ENCODE measurements at places on chromosomes 7 and 10. TPM values are rescaled to one million over a fixed set of nuclear protein-coding genes. Genes with fewer than 3 reads are reported as not detected.

DNA sequence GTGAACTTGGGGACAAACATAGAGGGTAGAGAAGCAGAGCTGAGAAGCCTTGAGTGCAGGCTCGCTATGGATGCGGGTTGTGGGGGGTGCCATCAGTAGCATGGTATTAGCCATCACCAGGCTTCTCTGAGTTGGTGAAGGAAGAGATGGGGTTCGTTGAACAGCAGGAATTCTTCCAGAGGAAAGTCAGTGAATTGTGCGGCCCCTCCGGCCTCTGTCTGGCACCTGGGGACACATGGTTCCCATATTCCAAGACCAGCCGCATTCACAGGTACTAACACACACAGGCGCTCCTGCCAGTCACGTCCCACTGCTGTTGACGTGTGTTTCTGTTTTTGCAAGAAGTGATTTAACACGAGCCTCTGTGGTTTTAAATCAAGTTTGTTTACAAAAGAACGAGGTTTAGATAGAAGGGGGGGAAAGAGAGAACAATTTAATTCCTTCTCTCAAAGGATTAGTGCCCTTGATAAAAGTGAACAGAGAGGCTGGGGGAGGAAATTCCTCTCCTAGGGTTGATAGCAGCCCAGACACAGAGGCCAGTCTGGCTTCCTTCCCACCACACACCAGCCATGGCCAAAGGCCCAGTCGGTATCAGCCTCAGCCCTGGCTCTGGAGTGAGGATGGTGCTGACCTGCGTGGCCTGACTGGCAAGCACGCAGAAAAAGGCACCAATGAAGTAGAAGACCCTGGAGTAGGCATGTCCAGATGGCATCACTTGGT lies 252.6 kb upstream of the IGFBP3 start:
- DNase-seq = no peak

GRCh38 chr10:118495499-118495898 lies 99.9 kb downstream of the PRLHR start:
- no peak for DNase-seq

GRCh38 chr10:57018452-57018851 lies 657.4 kb upstream of the ZWINT start:
- no peak for DNase-seq

DNA sequence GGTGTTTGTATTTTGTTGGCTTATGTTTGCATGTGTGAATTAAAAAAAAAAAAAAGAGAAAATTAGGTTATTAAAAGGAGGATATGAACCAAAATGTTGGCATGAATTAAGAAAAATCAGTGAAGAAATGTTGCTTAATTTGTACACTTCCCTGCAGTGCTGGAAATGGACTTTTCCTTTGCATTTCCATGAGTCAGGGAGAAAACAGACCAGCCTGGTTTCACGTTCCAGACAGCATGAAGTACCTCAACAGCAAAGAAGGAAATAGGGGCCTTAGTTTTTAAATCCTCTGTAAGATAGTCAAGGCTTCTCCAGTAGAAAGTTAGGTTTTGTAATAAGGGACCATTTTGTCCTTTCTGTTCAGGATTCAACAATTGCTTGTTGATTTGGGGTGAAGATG lies 159.7 kb downstream of the CELF2 start:
- no peak for DNase-seq

DNA sequence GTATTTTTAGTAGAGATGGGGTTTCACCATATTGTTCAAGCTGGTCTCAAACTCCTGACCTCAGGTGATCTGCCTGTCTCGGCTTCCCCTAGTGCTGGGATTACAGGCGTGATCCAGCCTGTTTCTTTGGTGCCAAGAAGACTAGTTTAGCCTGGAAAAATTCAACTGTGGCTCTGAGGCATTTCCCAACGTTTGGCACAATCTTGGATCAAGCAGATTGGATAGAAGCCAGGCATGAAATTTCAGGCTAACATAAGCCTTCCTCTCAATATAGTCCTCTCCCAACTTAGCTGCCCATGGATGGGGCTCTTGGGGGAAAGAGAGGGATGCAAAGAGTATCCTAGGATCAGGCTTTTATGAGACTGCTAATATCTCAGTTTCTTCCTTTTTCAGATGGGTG lies 53.8 kb downstream of the APBB1IP start:
- no peak for DNase-seq

DNA sequence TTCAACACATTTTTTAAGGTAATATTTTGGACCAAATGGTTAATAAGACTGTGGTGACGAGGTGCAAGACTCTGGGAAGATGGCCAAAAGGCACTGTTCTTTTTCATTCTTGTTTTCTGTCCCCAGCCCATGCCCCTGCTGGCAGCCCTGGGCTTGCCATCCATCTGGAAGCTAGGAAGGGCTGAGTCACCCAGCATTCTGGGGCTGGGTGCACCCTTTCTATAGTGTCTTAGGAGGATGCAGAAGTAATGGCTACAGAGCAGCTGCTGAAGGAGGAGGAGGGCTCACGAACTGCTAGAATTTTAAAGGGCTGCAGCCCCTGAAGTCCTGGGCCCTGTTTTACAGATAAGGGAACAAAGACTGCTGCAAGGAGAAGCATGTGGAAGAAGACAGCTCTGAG lies 42.8 kb upstream of the ZNF32 start:
- no peak for DNase-seq

DNA sequence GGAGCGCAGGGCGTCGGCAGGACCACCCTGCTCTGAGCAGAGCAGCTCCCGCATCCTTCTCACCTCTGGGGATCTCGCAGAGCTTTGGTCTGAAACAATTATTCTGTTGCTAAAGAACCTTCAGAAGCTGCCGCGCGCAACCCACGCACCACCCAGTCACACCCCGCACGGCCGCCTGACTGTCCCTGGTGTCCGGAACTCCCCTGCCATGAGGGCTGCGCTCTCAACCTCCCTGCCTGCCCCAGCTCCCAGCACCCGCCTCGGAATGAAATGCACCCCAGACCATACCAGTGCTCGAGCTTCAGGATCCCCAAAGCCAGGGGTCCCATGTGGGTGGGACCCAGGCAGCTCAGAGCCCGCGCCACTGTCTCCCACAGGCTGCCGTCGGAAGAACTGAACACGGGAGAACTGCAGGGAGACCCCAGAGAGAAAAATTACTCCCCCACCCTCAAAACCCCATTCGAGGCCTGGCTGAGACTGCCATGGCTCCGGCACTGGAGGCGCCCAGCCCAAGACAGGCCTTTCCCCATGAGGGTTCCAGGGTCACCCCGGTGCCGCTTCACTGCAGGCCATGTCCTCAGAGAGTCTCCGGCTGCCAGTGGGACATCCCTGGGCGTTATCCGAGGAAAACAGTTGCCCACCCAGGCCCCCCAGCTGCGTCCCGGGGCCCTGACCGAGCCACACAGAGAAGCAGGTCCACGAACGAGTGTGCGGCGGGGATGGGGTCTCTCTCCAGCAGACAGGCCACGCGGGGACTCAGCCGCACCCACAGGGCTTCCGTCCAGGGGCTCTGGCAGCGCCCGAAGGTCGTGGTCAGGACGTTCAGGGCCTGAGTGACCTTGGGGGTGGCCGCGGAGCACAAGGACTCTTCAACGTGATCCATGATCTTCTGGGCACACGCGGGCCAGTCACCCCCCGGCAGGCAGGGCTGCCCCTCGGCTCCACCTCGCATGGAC lies 12.1 kb downstream of the BRAT1 start:
- no peak for DNase-seq

- DNase-seq = no peak
Observed at GRCh38 chr7:110454713-110455112, 636.2 kb upstream of the LRRN3 start.

DNA sequence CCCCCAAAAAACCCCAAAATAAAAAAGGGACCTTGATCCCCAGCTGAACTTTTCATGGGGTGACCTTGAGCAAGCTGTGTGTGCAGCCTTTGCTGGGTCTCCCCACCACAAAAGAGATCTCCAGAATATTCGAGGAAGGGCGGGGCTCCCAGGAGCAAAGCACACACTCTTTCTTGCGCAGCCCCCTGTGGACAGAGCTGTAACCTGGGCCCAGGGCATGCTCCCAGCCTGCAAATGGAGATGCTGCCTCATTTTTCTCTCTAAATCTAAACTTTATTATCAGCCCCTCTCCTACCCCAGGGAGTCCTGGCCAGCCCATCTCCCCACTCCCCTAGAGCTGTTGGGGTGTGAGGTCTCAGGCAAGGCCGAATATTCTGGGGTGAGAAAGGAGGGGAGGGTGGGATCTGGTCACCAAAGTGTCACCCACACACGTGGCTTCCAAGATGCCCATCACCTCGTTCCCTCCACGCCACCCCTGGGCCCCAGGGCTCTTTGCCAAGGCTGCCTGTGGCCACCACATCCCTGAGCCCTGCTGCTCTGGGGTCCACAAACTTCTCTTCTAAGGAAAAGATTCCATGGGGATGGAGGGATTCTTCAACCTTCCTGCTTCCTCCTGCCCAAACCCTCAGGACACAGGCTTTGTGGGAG lies 1.7 kb upstream of the CALML3 start:
- DNase-seq = no peak

DNA sequence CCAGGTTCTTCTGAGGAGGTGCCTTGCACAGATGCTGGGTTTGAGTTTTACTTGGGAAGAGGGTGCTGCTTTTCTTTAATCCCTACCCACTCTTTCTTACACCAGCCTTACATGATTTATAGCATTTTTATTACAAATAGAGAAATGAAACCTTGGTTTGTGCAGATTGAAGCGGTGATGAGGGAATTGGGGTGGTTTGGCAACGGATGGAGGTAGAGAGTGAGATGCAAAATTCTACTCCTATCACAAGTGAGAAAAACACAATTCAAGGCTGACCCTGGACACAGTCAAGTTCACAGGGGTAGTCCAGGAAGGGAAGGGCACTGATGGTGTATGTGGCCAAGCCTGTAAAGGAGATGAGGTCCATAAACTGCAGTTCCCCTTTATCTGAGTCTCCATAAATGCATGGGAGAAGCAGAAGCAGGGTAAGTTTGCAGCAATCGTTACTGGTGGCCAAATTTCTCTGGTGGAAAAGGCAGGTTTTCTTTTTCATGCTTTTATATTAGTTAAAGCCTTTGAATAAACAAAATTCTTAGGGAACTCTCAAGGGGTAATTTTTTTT lies 214.3 kb downstream of the JAZF1 start:
- DNase-seq = no peak

DNA sequence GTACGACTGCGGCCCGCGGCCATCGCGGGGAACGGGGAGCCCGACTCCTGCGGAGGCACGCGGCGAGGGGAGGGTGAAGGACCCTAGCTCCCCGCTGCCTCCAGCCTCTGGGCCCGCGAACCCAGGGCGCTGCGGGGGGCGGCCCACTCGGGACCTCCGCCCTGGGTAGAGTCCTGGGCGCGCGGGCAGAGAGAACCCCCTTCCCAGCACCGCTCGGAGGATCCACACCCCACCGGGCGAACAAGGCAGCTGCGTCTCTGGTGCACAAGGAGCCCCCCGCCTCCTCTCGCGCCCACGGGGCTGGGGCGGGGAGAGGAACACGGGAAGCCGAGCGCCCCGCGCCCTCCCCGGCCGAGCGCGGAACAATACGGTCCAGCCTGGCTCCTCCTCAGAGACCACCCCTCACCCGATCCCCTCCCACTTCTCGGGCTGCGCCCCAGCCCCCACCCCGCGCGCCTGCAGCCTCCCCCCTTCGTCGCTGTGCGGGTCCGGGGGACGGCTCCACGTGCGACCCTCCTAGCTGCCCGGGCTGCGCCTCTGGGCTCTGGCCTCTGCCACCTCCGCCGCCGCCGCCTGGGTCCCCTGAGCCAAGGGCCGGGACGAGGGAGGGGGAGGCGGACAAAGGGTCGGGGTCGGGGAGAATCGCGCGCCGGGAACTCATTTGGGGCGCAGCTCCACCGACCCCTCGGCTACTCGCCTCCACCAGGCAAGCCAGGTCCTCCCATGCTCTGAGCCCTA lies at the start of gene WDR86:
TSS of gene WDR86 (minus strand) at position 372 of the 738 bp plus-strand sequence. CDS start 449 bp downstream, outside the sequence.
- DNase-seq = no peak

- no peak for DNase-seq
Observed at GRCh38 chr10:113389969-113390368, 162.9 kb upstream of the HABP2 start.

DNA sequence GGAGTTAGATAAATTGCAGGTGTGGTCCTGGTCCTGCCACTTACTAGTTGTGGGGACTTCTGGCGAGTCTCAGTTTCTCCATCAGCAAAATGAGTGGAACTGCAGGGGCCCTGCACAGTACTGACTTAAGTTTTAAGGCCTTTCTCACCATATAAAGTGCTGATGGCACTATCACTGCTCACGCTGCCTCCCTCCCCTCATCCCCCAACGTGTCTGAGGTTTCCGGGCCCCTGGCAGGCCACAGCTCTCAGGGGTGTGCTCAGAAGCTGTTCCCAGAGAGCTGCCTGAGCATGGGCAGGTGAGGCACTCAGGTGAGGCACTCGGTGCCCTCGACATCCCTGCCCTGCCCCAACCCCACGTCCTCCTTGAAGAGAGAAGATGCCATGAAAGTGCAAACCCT lies 74.2 kb downstream of the VOPP1 start:
- DNase-seq = no peak

DNA sequence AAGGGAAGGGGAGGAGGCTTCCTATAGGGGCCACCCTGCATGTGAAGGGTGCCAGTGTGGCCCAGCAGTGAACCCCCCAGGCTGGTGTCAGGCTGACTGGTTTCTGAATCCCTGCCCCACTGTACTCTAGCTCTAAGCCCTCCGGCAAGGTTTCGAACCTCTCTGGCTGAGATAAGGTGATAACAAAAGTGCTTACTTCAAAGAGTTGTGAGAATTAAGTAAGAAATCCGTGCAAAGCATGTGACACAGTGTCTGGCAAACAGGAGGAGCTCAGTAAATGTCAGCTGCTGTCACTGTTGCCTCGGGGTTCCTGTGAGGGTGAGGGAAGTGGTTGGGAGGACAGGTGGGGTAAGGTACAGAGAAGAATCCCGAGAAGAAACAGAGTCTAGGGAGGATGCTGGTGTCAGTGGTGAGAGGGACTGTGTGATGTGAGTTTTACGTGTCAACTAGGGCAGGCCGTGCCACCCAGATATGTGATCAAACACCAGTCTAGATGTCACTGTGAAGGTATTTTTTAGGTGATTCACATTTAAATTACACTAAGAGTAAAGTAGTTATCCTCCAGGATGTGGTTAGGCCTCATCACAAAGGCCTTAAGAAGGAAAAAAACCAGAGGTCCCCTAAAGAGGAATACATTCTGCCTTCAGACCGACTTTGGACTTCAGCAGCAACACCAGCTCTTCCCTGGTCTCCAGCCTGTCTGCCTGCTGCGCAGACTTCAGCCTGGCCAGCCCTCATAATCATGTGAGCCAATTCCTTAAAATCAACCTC lies 64.4 kb downstream of the BPGM start:
- peak; percentile 85 for DNase-seq

DNA sequence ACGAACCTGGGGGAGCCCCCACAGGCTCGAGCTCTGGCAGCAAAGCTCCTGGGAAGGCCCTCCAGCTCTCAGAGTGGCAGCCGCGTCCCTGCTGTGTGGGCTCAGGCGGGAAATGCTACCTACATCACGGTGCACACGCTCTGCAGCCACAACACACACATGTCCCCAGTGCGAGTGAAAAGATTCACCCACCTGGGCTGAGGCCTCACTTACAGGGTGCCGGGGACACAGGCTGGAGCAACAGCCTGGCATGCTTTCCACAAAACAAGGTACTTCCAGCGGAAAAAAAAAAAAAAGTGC lies 410.4 kb upstream of the FOXK1 start:
- DNase-seq = no peak

Gene OR2A5
- not detected for total RNA-seq

Gene GIMAP5
- 44.4 TPM for total RNA-seq

Gene OR9A2
- not detected for total RNA-seq

Gene BEND7
- not detected for total RNA-seq
